ENCODE measurements at places on chromosomes 6 and 20.

- no peak for ATAC-seq
Observed at GRCh38 chr20:58481481-58482021, 33.6 kb downstream of the APCDD1L start.

DNA sequence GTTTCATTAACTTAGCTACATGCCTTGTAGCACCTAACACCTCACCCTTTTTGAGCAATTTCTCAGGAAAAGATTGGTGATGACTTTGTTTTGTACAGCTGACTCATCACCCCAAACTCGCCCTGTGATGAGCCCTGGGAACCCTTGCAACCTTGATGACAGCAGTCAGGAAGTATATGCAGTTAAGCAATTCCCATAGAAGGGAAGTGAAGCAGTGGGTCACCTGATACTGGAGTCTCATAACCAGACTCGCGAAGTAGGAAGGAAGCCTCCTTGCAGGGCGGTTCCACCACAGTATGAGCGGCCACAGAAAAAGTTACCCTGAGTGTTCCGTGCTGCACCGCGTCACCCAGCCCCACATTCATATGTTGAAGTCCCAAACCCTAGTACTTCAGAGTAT, 82.0 kb upstream of the EDN1 start:
- ATAC-seq = no peak

DNA sequence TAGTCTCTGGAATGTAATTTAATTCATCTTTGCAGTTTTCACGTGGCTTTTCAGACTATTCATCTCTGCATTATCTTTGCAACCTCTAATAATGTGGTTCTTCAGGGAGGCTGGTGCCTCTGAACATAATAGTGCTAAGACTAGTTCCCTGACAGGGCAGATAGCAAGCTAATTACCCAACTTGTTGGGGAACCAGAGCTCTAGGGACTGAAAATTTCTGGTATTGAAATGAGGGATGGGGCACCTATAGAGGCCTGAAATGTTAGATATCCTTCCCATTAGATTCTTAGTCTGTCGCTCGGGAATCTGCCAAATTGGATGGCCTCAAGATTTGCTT, 693.6 kb upstream of the MAP3K7 start:
- ATAC-seq = no peak

GRCh38 chr20:59010995-59011873, 4.2 kb upstream of the CTSZ start:
- peak; percentile 84 for ATAC-seq

GRCh38 chr20:10658051-10658823, 15.6 kb downstream of the JAG1 start:
- ATAC-seq = no peak

Measured in SK-N-SH treated with all-trans-retinoic acid at 6 μM for 48 hours (cell line).